ENCODE measurements at places on chromosomes 2 and 18.

- no peak for DNase-seq
Measured at GRCh38 chr2:118729760-118730159, 117.7 kb downstream of the EN1 start.

DNA sequence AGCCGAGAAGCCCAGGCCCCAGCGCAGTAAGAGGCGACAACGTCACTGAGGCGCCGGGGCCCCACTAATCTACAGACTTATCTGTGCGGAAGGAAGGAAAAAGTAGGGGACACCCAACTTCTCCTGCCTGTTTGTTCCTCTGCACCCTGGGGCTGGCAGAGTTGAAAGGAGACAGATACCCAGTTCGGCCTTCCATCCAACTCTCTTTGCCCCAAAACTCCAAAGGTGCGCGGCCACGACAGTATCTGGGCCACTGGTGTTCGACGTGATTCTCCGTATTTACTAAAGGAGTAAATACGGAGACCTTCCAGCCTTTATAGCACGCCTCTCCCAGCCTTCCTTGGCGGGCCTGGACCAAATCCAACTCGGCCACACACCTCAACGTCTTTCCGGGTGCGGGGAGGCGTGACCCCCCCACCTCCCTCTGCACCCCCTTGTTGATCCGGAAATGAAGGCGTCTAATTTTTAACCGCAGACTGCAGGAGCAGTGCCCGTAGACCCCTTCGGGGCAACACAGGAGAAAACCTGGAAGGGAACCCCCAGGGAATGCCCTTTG, 1.6 kb downstream of the SMAD7 start:
- peak; percentile 61 for DNase-seq

- DNase-seq: no peak
Measured at GRCh38 chr2:84894758-84895520, 10.5 kb upstream of the TMSB10 start.

- no peak for DNase-seq
Measured at GRCh38 chr2:45459860-45460259, 151.2 kb downstream of the SRBD1 start.

DNA sequence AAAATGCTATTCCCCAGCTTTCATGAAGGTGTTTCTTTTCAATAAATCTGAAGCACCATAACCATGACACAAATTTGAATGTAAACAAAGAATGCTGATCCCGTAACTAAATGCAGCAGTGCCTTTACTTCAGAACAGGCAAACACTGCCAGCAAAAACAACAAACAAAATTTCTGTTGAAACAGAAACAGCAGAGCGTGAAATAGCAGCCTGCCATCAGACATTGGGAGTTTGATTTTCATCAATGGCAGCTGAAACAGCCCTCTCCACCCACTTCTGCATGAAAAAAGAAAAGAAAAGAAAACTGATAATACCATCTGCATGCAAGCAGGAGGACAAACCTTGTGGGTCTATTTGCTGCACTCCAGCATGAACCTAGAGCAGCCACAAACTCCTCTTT, 128.3 kb downstream of the CDH2 start:
- DNase-seq: no peak

DNA sequence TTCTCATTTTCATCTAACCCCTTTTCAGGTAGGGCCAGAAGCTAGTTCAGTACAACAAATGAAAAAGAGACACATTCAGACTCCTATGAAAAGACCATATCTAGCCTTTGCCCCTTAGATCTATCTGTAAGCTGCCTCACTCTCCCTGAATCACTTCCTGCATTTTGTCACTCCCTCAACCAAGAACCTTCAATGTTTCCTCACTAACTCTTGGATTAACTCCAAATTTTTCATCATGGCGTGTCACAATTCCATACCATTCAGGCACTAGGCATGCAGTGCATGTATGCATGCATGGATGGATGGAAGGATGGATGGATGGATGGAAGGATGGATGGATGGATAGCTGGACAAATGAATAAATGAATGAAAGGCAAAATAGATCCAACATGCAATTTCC, 356.9 kb downstream of the TNS1 start:
- DNase-seq: no peak

DNA sequence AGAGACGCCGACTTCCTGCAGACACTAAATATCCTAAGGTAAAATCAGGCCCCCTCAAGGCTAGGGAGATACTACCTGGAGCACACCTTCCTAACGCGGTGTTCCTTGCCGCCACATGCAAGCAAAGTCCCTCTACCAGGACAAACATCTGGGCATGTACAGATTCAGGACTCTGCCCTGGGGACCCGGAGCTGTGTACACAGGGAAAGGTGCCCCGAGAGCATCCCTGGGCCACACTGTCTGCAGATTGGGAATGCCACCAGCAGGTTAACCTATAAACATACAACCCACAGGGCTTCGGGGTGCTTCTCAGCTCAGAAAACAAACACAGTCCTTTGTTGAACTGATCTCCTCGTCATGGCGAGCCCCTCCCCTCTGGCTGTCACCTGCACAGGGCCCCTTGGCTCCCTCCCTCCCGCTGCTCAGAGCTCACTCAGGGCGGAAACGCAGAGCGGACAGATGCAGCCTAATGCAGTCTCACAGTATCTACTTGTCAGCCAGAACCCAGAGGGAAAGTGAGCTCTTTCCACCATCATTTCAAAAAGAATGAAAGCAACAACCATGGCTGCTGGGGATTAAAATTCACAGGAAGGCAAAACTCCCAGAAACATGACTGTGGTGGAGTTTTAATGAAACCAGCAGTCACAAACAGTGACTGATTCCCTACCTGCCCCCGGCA, 218.8 kb downstream of the HDAC4 start:
- DNase-seq: peak; percentile 11

DNA sequence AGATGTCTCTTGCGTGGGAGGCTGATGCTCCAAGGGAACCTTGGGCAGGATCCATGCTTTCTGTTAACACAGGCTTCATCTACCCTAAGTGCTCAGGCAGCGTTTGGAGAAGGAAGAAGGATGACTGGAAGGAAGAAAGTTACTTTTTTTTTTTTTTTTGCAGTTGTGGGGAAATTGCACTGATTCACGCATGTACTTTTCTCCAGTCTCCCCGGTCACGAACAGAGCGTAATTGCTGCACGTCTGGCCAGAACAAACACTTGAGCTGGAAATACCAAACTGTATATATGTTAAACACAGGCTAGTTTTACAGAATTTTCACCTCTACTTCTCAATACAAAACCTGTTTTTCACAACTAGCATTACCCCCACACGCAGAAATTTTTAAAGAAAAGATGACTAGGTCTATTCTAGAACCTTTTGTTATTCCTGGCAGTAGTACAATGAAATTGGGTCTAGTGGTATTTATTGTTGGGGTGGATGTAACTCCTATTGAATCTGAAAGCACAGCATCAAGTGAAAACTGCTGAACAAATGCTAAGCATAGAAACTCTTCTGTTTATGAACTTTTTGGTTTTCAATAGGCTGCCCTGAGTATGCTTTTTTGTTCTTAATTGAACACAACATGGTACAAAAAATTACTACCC, 9.3 kb upstream of the SCYGR5 start:
- no peak for DNase-seq

All from heart left ventricle (tissue), 16 donors.